ENCODE measurements at places on chromosomes 4 and X.
A peak's percentile ranks its signal among the peaks of the same experiment; 100 is the strongest.

- no peak for DNase-seq
These were observed 21.3 kb downstream of the AREG start for GRCh38 chr4:74466242-74466641.

DNA sequence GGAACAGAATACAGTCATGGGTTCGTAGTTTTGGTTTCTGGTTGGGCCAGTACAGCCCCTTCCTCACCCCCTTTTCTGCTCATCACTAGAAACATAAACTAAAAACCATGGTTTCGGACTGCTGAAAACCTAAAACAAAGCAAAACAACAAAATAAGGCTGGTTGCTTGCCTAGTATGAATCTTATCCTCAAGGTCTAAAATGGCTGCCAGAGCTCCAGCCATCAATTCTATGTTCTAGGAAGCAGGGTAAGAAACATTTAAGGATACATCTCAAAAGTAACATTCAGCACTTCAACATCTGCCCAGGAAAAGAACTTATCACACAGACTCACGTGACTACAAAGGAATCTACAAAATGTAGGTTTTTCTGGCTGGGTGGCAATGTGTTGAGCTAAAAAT lies 31.5 kb downstream of the PPP3CA start:
- DNase-seq: no peak

- no peak for DNase-seq
These were observed 573 bp downstream of the HTR2C start for GRCh38 chrX:114584375-114584943.

DNA sequence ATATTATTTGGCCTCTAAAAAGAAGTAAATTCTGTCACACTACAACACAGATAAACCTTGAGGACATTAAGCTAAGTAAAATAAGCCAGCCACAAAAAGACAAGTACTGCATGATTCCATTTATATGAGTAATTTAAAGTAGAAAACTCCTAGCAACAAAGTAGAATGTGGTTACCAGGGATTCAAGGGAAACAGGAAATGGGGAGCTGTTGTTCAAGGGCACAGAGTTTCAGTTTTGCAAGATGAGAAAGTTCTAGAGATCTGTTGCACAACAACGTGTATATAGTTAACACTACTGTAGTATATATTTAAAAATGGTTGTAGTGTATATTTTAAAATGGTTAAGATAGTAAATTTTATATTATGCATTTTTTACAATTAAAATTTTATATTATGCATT lies 25.4 kb downstream of the SEC31A start:
- no peak for DNase-seq

GRCh38 chr4:83392562-83392961 lies 57.9 kb upstream of the HPSE start:
- DNase-seq: no peak

- DNase-seq: no peak
These were observed 227.0 kb downstream of the NR3C2 start for GRCh38 chr4:148215202-148215601.

DNA sequence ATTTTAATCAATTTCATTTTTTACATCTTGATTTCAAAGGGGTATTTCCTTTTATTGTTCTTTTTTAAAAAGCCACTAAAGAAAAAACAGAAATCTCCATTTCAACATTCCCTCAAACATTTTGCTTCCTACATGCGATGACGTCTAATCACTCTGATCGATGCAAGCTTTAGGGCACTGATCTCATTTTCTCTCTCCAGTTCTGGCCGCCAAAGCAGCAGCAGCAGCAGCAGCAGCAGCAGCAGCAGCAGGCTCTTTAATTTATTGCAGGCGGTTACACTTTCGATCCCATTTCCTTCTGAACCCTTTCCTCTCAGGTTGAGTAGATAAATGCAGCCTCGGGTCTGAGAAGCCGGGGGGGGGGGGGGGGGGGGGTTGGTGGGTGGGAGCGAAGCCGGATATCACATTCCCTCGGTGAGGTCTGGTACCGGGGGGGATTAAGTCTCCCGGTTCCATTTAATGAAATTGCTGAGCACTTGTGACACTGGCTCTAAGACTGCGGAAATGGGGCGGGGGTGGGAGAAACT lies 3.4 kb upstream of the PCDH7 start:
- DNase-seq: no peak

DNA sequence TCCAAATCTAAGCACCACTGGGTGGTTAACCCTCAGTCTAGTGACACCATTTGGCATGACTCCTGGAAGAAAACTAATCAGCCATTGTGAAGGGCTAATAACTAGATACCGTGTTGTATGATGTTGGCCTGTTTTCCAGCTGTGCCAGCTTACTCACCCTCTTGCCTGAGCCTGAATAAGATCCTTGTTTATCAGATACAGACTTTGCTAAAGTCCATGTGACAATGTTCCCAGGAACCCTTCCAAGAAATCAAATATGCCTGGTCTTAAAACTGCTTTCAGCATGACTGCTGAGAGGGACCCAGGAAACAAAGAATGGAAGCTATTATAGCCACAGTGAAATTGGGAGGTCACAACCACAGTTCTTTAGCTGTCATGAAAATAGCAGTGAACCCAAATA lies 640.8 kb upstream of the INTU start:
- no peak for DNase-seq

DNA sequence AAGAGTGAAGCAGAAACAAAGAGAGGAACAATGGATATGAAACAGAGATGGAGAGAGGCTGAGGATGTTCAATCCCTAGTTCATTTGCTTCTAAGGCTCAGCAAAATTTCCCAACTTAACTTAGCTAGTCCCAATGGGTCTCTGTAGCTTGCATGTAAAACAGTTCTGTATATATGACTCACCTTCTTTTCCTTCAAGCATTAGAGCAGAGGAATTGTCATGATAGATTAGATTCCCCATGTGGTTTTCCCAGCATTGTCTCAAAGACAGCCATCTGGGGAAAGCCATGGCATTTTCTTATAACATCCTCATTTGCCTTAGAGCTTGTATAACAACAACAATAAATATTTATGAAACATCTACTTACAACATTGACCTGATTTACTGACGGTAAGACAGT lies 93.9 kb upstream of the GATB start:
- DNase-seq: no peak

DNA sequence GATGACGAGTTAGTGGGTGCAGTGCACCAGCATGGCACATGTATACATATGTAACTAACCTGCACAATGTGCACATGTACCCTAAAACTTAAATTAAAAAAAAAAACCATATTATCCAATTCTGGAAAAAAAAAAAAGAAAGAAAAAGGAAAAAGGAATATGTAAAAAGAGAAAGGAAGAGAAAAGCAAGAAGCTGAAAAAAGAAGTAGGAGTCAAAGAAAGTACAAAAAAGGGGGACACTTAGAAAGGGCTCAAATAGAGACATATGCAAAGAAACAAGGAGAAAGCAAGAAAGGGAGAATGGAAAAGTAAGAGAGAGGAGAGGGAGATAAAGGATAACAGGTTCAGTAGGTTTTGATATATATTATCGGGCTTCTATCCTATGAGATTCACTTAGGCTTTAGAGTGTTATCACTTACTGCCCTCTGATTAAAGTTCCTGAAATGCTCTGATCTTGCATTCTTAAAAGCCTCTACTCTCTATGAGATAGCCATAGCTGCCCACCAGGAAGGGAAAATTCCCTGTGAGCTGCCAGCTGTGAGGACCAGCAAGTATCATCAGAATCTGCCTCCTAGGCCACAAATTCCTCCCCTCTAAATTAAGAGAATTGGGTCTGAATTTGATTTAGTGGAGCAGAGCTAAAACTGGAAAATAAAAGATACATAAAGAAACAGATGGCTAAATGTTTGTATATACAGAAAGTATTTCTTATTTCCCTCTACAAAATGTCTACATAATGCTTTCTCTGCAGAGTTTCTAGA lies 95.2 kb downstream of the AMMECR1 start:
- no peak for DNase-seq

DNA sequence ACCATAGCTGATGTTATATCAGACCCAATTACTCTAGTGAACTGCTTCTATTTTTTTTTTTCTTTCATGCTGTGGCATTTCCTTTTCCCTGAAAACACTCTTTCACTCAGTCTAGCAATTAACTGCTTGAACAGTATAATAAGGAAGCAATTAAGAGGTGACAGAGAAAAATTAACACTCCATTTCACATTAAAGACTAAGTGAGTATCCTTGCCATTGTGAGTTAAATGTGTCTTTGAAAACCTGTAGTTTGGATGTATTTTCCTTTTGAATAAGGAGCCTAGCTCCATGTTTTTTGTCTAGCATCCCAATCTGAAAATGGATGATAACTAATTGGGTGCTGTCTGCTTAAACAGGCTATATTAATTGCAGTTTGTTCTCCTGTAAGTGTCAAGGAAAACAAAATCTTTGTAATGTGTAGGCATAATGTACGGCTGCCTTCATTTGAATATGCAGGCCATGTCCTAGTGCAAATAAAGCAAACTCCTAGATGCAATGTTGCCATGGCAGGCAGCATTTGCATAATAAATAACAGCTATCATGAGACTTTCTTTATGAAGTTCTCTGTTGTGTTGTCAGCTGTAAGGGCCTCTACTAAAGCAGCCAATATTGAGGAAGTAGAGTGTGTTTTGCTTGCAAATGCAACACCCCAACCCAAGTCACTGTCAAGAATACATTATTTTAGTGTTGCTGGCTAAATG lies 416.7 kb downstream of the ZIC3 start:
- DNase-seq: peak; percentile 88

DNA sequence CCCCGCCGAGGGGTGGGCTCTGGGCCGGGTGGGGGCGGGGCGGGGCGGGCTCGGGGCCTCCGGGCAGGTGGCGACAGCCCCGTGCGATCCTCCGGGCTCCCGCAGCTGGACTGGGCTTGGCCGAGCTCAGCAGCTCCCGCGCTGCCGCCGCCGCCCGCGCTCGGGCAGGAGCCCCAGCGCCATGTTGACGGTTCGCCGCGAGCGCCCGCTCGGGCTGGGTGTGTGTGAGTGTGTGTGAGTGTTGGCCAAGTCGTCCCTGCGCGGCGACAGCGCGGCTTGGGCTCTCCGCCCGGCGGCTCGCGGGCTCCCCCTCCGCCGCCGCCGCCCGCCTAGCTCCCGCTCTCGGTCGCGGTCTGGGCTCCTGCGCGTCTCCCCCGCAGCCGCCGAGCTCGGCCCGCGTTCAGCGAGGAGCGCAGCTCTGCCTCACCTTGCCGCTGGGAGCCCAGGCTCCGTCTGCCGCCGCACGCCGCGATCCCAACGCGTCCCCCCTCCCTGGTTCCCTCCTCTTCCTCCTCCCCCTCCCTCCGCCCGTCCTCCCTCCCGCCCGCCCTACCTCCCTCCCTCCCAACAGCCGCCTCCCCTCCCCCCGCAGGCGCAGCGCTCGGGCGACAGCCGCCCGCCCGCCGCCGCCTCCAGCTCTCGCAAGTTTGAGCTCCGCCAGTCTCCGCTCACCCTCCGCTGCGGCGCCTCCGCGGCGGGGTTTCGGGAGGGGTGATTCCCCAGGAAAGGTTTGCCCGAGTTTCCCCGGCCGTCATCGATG lies at the start of gene BCOR:
Gene BCOR, minus strand, starts transcription at position 455 of the 760 bp plus-strand sequence. CDS start 20,029 bp downstream, outside the sequence.
- DNase-seq: no peak

DNA sequence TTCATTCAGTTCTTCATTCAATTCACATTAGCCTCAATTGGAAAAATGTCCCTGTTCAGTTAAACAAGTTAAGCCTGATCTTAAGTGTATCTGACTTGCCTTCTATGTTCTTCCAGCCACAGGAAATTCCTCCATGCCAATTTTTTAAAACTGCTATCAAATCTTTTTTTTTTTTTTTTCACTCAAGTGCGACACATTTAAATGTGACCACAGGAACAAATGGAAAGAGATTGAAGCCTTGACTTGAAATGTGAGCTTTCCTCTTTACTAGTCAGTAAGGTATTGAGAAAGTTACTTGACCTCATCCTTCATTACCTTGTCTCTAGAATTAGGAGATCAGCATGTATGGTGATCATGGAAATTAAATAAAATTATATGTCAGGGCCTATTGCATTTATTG lies 165.1 kb downstream of the SLIT2 start:
- DNase-seq: no peak

DNA sequence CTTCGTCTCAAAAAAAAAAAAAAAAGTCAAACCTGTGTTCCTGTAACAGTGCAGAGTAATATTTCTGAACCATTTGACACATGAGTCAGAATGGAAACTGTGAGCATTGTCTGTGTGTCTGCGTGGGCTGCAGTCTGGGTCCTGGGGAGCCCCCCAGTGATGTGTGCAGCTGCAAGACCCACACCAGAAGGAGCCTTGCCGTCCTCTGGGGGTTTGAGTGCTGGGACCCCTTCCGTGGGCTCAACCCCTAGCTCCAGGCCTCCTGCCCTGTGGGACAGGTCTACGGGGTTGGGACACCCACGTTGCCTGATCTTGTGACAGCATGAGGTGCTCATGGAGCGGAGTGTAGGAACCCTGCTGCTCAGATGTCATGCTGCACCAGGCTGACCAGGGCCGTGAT lies 43.7 kb downstream of the DDX3X start:
- no peak for DNase-seq

GRCh38 chrX:32408389-32408788 lies 803.0 kb downstream of the DMD start:
- no peak for DNase-seq

- no peak for DNase-seq
These were observed 230.0 kb upstream of the LNX1 start for GRCh38 chr4:53821179-53821851.

- DNase-seq: no peak
These were observed 1419.8 kb downstream of the ADGRL3 start for GRCh38 chr4:62619971-62620370.

GRCh38 chrX:84907324-84907968 lies 96.2 kb upstream of the APOOL start:
- peak; percentile 9 for DNase-seq

DNA sequence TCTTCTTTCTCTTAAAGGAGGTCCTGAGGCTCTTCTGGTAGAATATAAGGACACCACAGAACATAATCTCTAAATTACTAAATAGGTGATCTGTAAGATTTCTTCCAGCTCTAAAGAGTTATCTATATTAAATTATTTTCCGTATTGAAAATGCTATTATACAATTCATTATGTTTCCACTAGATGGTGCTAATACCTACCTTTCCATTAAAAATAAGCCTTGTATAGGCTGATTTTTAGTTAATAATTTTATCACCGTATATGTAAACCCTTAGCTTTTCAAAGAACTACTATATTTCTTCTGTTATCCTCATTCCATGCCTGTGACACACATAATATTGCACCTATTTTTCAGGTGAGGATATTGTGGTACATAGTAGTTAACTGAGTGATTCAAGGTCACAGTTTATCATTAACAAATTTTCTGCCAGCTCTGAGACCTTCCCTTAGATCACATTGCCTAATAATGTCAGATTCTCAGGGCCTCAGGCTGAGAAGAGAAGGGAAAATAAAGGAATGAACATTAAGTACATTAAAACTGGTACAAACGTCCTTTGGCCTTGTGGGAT lies 138.8 kb downstream of the TEX11 start:
- DNase-seq: no peak

- no peak for DNase-seq
These were observed 120.4 kb downstream of the TMEM164 start for GRCh38 chrX:110123331-110123782.

- no peak for DNase-seq
These were observed 31.1 kb upstream of the DOCK11 start for GRCh38 chrX:118464501-118464900.

DNA sequence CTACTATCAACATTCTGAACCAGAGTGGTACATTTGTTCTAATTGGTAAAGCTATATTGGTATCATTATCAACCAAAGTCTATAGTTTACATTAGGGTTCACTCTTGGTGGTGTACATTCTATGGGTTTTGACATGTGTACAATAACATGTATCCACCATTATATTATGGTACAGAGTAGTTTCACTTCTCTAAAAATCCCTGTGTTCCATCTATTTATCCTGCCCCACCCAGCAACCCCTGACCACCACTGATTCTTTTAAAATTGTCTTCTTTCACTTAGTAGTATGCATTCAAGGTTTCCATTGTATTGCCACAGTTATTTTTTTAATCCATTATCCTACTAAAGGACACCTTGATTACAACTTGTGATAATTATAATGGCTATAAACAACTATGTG lies 15.3 kb upstream of the TMPRSS11D start:
- DNase-seq: no peak
